ENCODE measurements at places on chromosomes 3 and 15. TPM values are rescaled to one million over a fixed set of nuclear protein-coding genes. Genes with fewer than 3 reads are reported as not detected.

The RLBP1 gene
- total RNA-seq = not detected

The C3orf80 gene
- total RNA-seq = 5.9 TPM

- ATAC-seq = no peak
Observed at GRCh38 chr3:192332386-192333291, 394.7 kb downstream of the FGF12 start.

- no peak for ATAC-seq
Observed at GRCh38 chr3:53833700-53834099, 12.5 kb downstream of the CHDH start.
